H4 (cell line): ENCODE measurements at places on chromosomes 16 and 17.
A peak's percentile ranks its signal among the peaks of the same experiment; 100 is the strongest.

GRCh38 chr17:76567634-76568432 lies 17.8 kb downstream of the ST6GALNAC2 start:
- no peak for DNase-seq

- no peak for DNase-seq
Measured at GRCh38 chr17:38709864-38710603, 5.0 kb downstream of the MLLT6 start.

- no peak for DNase-seq
Measured at GRCh38 chr17:82718986-82719685, 2.6 kb downstream of the FN3KRP start.

DNA sequence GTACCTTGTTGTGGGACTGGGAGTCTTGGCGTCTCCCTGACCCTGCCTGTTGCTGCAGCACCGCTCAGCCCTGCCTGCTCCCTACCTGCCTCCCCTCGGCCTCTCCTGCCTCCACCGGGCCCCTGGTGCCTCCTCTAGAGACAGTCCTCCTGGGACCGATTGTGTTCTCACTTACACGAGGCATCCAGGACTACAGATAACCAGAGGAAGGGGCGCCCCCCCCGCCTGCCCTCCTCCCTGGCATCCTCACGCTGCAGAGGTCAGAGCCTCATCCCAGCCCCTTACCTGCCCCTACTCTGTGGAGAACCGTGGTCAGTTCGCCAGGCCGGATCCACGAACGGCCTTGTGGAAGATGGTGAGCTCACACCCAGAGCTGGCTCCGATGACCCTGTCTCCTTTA lies 24.8 kb downstream of the MAPT start:
- DNase-seq = no peak

- DNase-seq = peak; percentile 80
Measured at GRCh38 chr17:62627219-62627903, at the start of gene MRC2. Gene MRC2 (plus strand): TSS chr17:62627670. CDS start chr17:62627803, 133 bp downstream.

GRCh38 chr16:65068151-65068740 lies 53.6 kb downstream of the CDH11 start:
- DNase-seq = no peak

GRCh38 chr16:58548378-58548777 lies 33.1 kb downstream of the SETD6 start:
- no peak for DNase-seq

- DNase-seq = no peak
Measured at GRCh38 chr16:10852286-10852685, 24.7 kb upstream of the CIITA start.

DNA sequence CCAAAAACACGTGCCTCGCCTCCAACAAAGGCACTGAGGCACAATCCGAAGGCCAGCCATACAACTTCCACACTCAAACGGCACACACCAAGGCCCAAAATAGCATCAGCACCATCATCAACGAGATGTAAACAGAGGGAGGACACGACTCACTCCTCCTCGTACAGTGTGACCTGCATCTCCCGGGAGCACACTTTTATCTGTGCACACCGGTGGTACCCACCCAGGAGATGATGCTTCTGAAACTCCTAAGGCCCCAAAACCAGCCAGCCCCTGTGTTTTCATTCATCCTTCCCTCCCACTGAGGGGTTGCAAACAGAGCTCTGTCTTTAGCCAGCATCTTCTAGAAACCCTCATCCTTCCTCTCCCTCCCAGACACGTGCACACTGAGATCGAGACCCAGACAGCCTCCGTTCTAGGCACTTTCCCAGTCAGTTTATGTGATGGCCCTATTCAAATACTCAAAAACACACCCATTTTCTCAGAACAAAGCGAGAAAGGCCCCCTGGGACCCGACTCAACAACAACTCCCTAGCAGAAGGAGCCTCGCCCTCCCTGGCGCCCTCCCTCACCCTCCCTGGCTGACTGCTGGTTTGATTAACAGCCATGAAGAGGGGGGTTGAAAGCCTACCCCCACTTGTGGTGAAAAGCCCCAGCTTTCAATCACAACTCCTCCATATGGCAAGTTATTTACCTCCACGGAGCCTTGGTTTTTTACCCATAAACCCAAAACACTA lies 76.3 kb downstream of the GAS7 start:
- no peak for DNase-seq

GRCh38 chr17:1713878-1714426 lies 3.8 kb upstream of the TLCD2 start:
- DNase-seq = peak; percentile 78

DNA sequence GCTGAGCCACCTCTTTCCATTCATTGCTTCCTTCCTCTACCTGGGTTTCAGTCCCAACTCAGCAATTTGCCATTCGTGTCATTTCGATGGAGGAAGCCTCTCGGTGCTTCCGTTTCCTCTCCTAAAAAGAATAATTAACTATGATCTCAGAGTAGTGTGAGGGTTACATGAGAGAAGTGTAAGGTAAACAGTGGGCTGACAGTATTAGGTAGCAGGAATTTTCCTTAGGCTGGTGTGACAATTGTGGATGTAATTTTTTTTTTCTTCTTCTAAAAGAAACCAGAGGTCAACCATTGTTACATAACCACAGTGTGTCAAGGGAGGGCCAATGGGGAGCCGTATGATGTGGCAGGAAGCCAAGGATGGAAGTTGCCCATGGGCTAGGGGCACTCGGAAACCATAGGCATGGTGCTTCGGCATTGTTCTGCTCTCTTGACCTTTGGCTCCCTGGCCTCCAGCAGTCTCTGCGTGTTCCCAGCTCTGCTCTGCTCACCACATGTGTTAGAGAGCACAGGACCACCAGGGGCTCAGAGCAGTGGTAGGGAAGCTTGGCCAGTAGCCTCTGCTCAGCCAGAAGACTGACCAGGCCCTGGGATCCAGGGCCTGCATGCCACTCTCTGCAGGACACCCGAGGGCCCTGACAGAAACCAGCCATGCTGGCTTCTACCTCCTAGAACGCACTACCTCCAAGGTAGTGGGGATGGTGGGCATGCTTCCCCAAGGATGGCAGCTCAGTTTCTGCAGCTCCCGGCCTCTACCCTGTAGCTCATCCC lies 2.0 kb upstream of the TOP2A start:
- DNase-seq = peak; percentile 30

- DNase-seq = peak; percentile 72
Measured at GRCh38 chr17:35969558-35970380, 11.5 kb downstream of the CCL16 start.

GRCh38 chr17:12709063-12709462 lies 43.4 kb downstream of the MYOCD start:
- no peak for DNase-seq

- peak; percentile 14 for DNase-seq
Measured at GRCh38 chr17:29007860-29008455, 2.1 kb upstream of the SEZ6 start.

GRCh38 chr16:56870276-56870888 lies 5.4 kb downstream of the SLC12A3 start:
- no peak for DNase-seq

DNA sequence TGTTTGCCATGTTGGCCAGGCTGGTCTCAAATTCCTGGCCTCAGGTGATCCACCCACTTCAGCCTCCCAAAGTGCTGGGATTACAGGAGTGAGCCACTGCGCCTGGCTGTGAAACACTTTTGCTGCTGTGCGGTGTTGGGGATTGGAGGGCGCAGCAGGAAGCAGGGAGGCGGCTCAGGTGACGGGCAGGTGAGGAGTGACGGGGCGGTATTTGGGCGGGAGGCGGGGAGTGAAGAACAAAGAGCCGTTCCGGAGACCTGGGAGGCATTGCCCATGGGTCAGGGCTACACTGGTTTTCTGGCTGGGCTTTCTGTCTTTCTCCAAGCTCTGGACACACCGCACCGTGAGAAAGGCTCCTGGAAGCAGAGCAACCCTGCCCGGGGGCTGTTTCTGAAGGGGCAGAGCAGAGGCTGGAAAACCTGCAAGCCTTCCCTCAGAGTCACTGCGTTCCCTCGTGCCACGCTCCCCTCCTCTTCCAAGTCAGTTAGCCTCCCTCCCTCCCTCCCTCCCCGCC lies 22.1 kb downstream of the CRISPLD2 start:
- no peak for DNase-seq

GRCh38 chr16:77858060-77858459 lies 69.7 kb downstream of the VAT1L start:
- DNase-seq = no peak

DNA sequence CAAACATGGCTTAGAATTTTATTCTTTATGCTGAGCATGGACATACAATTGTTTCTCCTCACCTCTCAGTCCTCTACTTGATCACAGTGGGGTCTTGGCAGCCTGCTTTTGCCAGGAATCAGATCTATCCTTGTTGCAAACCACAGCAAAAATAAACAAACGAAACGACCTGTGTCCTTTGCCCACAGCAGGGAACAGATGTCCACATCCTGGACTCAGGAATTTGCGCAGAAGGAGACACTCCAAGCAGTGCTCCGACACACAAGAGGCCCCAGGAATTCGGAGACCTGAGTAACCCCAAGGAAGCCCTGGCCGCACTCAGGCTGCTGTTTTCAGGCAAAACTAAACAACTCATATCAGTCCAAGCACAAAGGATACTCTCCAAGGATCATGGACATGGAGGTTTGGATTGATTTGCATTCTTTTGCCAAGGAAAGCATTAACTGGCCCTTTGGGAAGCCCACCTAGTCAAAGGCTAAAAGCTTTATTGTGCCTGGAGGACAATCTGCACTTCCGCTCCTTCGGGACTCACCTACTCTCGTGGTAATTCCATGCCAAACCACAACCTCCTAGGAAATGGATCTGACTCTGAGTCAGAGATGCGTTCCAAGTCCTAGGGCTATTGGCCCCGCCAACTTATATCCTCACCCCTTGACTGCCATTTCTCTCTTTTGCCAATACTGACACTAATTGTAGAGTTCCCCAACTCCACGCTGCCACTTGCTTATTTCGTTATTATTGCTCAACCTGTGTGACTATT lies 271.1 kb upstream of the CDH11 start:
- DNase-seq = peak; percentile 90

DNA sequence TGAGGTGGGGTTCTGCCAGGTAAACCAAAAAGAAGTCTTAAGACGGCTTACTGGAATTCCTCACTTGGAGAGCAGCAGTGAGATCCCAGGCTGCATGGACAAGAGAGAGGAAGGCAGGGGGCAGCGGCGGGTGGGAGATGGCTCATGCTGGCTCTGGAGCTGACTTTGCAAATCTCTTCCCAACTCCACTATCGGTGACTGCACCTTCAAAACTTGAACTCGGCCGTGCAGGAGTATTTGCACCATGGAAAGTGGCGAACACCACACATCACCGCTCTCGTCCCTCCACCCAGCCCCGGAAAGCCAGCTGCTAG lies 16.7 kb downstream of the CA5A start:
- DNase-seq = no peak

- no peak for DNase-seq
Measured at GRCh38 chr16:12330946-12331345, 354.4 kb downstream of the SNX29 start.

- DNase-seq = no peak
Measured at GRCh38 chr16:79938575-79938974, 338.0 kb upstream of the MAF start.

DNA sequence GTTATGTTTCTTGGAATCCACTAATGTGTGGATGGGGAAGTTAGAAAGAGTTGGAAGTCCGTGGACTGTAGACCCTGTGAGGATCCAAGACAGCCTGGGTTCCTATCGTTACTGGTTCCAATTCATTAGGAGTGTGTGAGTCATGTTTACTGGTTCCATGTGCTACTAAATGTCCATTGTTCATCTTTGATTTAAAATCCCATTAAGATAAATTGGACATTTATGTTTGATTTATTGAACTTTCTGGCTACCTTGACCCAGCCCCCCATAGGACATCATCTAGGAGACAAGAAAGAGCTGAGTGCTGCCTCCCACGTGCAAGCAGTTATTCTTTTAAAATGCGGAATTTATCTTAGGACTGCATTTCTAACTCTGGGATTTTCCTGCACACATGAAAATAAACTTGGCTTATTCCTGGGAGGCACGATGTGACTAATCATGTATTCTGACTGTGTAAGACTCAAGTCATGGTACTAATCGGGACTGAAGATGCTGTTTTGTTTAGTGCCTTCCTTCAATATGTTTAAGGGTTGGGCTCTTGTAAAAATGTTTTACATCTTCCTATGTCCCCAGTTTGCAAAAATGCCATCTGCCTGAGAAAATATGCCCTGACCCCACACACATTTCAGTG lies 53.4 kb downstream of the RGS9 start:
- no peak for DNase-seq

DNA sequence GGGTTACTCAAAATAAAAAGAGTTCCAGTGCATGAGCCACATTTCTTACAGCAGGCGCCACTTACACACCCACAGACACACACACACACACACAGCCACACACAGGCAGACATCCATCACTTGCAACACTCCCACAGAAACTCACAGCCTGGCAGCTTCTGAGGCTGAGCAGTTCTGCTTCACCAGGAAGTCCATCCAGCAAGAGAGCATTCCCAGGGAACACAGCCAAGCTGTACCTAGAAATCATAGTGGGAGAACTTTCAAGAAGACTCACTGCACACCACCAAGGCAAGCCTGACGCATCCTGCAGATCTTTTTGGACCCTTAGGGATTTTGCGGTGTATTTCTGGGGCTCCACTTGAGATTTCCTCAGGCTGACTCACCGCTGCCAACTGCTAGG lies 140.9 kb upstream of the WSB1 start:
- no peak for DNase-seq

DNA sequence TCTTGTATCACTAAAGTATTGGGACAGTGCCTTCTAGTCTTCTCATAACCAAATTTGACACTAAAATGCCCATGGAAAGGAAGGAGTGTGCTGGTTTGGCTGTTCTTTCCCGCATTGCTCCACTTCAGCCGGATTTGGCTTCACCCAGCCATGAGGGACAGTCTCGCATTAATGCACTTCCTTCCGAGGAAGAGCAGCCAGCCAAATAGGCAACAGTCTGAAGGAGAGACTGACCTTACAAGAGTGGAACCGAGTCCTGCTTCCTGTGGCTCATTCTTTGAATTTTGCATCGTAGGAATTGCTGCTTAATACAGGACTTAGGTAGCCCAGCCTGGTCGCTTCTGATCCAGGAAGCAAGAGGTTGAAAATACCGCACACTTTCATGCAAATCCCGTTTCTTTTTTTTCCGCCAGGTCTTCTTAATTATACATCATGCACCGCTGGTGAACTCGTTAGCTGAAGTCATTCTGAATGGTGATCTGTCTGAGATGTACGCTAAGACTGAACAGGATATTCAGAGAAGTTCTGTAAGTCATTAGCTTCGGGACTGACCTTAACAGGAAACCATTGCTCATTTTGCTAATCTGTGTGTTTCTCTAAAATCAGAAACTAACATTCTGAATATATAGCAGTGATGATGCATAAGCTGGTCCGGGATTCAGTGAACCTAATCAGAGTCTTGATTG lies 38.2 kb downstream of the CLEC16A start:
- no peak for DNase-seq

DNA sequence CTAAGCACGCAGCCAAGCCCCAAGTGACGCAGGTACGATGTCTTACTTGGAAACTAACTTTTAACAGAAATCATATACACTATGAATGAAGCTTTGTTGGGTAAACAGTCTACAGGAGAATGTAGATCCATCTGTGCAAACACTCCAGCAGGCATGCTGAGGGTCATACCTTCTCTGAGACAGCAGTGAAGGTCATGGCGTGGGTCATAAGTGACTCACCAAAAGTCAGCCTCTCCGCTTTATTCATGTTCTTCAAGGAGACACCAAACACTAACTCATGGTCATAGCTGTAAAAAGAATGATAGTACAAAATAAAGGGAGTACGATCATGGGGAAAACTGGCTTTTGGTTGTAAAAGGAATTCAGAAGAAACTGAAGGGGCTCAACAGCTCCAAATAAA lies 20.6 kb downstream of the BLMH start:
- DNase-seq = no peak
